ENCODE measurements at places on chromosomes 7 and 10. TPM values are rescaled to one million over a fixed set of nuclear protein-coding genes. Genes with fewer than 3 reads are reported as not detected.

DNA sequence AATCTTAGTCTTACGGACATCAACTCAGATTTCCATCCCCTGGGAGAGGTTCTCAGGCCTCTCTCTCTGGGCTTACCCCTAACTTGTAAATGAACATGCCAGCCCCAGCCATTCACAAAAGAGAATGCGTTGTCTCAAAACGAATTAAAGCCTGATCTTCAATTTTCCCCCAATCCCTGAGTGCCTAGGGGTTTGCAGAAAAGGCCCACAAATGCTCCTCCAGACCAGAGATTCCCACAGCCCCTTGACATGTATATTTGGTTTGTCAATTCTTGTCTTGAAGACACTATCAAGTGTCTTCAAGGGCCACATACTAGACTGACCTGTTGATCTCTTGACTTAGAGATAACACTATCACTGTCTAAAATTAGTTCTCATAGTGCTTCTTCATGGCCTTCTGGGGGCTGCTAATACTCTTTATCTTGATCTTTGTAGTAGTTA lies 11.9 kb upstream of the HOXA13 start:
- DNase-seq, result no peak

STAMBPL1 gene
- total RNA-seq, result 7.6 TPM

- DNase-seq, result peak; percentile 36
Observed at GRCh38 chr10:17113346-17113745, 16.3 kb downstream of the CUBN start.

DNA sequence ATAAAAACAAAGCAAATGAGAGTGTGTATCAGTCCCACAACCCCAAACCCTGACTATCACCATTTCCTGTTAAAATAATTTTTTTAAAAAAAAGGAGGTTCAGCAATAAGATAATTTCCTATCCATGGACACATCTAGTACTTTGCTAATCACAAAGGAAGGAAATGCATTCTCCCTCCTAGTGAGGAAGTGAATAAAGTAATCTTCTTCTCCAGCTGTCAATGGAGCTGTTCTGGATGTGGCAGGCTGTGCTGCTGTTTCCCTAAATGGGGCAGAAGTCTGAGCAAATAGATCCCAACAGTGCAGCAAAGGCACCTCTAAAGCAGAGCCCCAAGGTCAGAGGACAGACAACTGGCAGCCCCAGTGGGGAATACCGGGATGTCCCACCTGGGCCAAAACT lies 540.0 kb downstream of the KCNMA1 start:
- no peak for DNase-seq

DNA sequence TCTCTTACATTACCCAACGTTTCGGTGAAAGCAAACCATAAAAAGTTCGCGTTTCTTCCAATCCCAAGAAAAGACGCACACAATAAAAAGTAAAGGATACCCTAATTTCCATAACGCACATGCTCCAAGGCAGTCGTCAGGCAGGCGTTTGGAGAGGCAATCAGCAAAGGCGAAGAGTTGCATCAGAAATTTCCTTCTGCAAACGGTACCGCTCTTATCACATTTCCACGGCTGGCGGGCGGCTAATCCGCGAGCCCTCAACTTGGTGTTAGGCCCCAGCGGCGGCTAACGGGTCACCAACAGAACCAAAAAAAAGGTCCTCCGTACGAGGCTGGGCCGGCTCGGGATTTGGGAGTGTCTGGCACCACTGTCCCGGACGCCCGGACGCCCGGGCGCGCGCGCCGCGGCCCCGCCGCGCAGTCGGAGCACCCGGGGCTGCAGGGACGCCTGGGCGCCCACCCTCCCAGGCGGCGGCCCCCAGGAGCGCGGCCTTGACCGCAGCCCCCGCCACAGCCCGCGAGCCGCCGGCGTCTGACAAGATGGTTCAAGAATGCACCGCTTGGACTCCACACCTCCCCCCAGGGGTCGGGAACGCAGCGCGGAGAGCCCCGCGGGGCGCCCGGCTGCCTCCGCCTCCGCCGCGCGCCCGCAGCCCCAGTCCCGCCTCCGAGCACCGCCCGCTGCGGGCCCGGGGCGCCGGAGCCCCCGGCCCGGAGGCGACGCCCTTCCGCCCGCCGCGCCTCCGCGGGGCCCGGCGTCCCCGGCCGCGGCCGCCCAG lies 9.8 kb upstream of the GRB10 start:
- peak; percentile 61 for DNase-seq

- DNase-seq, result no peak
Observed at GRCh38 chr7:867001-867405, 9.4 kb upstream of the GET4 start.

- no peak for DNase-seq
Observed at GRCh38 chr7:78828317-78828716, 625.1 kb downstream of the MAGI2 start.

- DNase-seq, result no peak
Observed at GRCh38 chr10:86348321-86349210, 18.0 kb downstream of the GRID1 start.

DNA sequence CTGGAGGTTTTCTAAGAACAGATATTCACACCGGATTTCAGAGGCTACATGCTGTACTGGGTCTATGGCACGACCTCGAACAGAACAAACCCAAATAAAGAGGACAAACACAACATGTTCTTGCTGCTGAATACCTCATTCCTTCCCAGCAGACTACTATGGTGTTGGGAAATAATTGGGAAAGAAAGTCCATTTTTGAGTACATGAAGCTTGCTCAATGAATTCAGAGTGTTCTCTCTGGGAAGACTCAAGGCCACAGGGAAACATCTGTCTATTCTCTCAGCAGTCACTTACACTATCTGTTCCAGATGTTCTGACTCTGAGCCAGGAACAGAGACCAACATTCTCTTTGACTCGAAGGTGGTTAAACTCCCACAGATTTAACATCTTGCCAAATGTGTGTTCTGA lies 30.9 kb downstream of the LAMB1 start:
- no peak for DNase-seq

DNA sequence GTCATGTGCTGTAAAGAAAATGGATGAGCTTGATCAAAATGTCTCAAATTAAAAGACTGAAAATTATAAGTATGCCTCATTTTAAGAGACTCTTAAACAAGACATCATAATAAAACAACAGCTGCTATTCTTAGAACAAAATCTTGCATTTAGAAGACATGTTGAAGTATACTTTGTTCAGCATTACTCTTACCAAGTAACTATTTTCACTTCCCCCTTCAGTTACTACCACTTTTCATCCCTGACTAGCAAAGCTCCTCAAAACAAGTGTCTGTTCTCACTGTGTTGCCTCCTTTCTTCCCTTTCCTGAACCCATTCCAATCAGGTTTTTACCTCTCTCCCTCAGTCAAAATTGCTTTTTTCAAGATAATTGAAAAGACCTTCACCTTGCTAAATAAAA lies 31.6 kb downstream of the ELAPOR2 start:
- no peak for DNase-seq

DNA sequence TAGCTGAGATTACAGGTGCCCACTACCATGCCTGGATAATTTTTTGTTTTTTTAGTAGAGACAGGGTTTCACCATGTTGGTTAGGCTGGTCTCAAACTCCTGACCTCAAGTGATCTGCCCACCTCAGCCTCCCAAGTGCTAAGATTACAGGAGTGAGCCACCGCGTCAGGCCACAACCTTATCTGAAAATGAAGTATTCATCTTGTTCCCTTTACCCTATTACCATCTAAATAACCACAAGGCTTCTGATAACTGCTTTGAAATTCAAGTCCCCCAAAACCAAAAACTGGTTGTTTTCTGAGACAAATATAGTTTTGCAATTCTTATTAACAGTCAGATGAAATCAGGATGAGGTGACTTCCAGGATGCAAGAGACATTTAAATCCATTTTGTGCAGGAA lies 2.4 kb downstream of the TCTN3 start:
- no peak for DNase-seq

ECHDC3 gene
- not detected for total RNA-seq

DNA sequence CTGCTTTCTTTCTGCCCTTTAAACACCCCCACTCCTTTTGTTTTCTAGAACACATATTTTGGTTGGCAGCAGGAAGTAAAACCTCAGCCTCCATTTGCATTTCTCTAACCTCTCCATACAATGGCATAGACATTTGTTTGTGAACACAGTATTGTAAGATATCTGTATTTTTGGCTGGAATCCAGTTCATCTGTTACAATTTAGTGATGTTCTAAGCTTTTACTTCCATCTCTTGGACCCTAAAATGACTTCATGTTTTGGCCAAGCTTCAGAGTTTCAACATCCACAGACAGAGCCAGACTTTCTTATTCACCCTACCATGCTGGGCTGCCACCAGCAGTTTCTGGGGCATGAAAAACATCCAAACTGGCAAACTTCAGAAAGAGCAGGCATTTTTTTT lies 21.1 kb upstream of the AUTS2 start:
- no peak for DNase-seq
